ENCODE measurements at places on chromosomes 5 and 9.

- DNase-seq, result peak; percentile 30
These were observed 72.7 kb upstream of the SPATA31D4 start for GRCh38 chr9:81855538-81855937.

- no peak for DNase-seq
These were observed 993.9 kb upstream of the ACO1 start for GRCh38 chr9:31390403-31391025.

GRCh38 chr5:53613536-53613935 is 53.1 kb downstream of the NDUFS4 start:
- DNase-seq, result no peak

GRCh38 chr5:8923526-8923925 is 622.3 kb downstream of the SEMA5A start:
- DNase-seq, result peak; percentile 35

GRCh38 chr5:119367502-119368237 is 11.9 kb downstream of the TNFAIP8 start:
- DNase-seq, result peak; percentile 50

GRCh38 chr5:75712091-75712490 is 5.1 kb downstream of the POC5 start:
- DNase-seq, result no peak

GRCh38 chr5:62017092-62017491 is 288.9 kb upstream of the KIF2A start:
- peak; percentile 17 for DNase-seq

DNA sequence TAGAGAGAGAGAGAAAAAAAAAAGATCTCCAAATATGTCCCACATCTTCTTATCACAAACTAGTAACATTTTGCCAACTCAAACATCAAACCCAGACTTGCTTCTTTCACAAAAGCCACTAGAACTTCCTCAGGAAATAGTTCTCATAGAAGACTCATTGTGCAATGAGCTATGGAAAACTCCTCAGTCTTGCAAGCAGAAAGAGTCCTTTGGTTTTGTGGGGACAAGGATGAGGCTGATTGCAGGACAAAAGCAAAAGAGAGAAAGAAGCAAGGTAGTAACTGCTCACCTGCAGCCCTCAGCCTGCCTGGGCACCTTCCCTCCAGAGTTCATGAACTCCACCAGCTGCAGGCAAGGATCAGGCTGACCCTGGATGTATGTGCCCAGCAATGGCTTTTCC is 399.0 kb downstream of the IRX1 start:
- peak; percentile 49 for DNase-seq

DNA sequence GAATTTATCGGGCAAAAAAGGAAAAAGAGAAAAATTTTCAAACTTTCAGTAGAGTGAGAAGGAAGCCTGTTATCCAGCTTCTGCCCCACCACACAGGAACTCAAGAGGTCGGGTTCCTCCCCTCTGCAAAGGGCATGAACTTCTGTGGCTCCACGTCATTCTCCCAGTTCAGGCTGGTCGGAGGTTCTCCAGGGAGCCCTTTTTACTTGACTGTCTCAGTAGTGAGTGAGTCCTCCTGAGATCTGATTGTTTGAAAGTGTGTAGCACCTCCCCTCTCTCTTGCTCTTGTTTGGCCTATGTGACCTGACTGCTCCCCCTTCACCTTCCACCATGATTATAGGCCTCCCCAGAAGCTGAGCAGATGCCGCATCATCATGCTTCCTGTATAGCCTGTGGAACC is 9.7 kb downstream of the SPINK1 start:
- no peak for DNase-seq

GRCh38 chr5:172931001-172931536 is 28.2 kb upstream of the RPL26L1 start:
- peak; percentile 96 for DNase-seq

DNA sequence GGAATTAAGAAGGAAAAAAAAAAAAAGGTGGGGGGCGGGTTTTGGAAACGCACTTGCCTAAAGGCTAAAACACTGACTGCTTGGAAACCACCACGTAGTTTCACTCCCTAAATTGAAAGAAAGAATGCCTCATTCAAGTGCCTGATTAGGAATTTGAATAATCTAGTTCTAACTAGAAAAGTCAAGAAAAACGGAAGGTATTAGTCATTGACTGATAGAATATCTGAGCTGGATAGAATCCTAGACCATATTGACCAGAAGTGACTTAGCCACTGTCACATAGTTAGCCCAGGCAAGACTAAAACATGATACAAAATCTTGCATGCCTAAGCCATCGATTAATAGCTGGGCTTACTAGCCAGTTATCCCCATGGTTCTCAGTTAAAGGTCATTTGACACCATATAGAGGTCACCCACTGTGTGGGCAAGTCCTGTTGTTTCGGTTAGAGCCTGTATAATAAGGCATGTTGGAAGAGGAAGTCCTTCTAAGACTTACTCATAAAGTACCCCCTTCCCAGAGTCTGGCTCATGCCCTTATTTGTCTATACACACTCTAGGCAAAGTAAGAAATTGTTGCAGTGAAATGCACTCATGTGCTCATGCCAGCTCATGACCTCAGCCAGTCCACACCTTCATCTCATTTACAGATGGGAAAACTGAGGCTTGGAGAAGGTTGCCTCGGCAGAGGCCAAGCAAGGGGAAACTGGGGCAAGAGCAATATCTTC is 40.2 kb downstream of the SH3RF2 start:
- peak; percentile 49 for DNase-seq

GRCh38 chr9:82242285-82242963 is 253.9 kb downstream of the SPATA31D1 start:
- no peak for DNase-seq

- DNase-seq, result peak; percentile 24
These were observed 268.3 kb downstream of the PJA2 start for GRCh38 chr5:109141222-109142200.

DNA sequence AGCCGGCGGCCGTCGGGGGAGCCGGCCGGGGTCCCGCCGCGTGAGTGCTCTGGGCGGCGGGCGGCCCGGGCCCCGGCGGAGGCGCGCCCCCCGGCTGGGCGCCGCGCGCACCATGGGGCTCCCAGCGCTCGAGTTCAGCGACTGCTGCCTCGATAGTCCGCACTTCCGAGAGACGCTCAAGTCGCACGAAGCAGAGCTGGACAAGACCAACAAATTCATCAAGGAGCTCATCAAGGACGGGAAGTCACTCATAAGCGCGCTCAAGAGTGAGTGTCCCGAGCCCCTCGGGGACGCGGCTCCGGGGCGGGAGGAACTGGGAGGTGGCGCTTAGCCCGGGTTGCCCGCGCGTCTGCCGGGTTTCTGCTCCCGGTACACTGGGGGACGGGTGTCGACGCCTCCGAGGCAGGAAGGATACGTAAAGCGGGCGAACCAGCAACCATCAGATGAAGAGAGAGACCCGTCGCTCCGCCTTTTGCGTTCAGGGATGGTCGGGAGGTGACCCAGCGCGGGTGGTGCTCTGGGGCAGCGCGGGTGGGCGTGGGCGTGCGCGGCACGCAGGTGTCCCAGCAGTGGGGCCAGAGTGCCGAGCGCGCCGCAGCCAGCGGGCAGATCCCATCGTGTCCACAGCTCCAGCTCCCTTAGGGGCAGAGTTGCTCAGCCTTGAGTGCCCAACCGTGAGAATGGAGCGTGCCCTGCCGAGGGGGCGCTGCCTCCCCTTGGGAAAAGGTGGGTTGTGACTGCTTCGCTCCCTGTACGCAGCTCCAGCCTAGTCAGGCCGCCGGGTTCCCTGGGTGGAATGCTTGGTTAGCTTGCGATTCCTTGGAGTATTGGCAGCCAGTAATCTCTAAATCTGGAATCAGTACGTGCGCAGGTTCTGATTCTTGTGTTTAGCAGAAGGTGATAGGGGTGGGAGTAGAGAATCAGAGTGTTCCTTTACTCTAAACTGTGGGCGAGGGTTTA is 753 bp downstream of the ARHGAP26 start:
- DNase-seq, result peak; percentile 27

DNA sequence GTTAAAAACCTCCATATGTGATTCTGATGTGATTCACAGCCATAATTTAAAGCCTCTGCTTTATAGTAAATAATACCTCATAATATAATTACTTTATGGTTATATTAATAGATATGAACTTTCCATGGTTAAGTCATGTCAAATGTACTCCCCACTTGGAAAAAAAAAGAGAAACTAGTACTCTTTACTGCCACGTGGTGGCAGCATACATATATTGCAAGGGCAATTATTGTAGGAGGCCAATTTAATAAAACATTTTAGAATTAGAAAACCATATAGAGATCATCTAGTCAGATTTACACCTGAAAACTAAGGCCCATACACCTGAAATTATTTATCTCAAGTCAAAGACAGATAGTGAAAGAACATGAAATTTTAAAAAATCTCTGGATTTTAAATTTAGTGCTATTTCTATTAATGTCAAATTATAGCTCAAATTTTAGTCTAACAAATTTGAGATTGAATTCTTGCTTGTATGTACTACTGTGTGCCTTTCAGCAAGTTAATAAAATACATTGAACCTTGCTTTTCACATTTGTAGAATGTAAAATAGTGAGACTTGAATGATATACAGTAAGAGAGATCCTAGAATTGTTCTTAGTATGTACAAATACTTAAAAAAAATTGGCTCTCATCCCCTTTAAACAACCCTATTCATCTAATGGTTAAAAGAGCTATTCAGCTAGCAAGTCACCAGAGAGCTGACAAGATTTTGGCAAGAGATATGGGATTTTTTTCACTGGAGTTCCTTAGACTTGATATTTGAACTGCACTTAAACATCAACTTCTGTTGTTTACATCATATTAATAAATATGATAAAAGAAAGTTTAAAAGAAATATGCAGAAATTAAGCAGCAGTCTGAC is 603.8 kb downstream of the TLE4 start:
- DNase-seq, result peak; percentile 58

GRCh38 chr9:135888766-135889394 is 18.5 kb downstream of the CAMSAP1 start:
- no peak for DNase-seq

GRCh38 chr5:88172847-88173758 is 95.5 kb downstream of the TMEM161B start:
- DNase-seq, result no peak

DNA sequence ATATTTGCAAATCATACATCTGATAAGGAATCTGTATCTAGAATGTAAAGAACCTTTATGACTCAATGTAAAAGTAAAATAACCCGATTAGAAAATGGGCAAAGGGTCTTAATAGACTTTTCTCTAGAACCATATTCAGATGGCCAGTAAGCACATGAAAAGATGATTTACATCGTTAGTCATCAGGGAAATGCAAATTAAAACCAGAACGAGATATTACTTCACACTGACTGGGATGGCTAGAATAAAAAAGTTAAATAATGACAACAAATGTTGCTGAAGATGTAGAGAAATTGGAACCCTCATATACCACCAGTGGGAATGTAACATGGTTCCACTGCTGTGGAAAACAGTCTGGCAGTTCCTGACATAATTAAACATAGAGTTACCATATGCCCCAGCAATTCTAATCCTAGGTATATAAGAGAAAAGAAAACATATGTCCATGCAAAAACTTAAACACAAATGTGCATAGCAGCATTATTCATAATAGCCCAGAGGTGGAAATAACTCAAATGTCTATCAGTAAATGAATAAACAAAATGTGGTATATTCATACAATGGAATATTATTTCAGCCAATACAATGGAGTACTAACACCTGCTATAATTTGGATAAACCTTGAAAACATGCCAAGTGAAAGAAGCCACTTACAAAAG is 100.4 kb upstream of the MAMDC2 start:
- no peak for DNase-seq

DNA sequence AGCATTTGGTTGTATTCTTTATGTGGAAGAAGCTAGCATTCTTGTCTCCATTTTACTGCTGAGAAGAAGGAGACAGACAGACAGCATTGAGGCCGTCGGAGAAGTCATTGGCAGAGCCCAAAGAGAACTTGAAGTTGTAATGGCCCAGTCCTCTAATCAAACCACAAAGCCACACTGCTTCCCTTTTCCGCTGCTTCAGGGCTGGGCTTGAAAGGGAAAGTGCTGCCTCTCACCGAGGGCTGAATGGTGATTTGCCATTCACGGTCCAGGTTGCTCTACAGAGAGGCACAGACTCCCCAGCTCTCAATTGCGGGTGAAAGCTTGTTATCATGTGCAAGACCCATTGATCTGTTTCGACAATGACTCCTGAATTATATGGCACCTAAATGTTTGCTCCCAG is 25.6 kb upstream of the POU4F3 start:
- DNase-seq, result no peak

DNA sequence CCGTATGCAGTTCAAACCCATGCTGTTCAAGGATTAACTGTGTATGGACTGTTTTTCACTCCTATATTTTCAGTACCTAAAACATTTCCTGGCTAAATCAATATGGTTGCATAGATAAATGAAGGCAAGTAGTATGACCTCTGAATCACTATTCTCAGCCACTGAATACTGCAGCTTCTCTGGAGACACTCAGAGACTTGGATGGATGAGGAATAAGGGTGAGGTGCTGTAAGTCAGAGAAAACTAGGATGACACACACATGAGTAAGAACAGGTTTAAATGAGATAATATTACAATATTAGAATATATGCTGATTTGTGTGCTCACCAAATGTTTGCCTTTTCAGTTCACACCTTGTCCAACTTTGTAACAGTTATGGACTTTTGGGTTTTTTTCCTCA is 26.0 kb upstream of the ANXA1 start:
- peak; percentile 34 for DNase-seq

DNA sequence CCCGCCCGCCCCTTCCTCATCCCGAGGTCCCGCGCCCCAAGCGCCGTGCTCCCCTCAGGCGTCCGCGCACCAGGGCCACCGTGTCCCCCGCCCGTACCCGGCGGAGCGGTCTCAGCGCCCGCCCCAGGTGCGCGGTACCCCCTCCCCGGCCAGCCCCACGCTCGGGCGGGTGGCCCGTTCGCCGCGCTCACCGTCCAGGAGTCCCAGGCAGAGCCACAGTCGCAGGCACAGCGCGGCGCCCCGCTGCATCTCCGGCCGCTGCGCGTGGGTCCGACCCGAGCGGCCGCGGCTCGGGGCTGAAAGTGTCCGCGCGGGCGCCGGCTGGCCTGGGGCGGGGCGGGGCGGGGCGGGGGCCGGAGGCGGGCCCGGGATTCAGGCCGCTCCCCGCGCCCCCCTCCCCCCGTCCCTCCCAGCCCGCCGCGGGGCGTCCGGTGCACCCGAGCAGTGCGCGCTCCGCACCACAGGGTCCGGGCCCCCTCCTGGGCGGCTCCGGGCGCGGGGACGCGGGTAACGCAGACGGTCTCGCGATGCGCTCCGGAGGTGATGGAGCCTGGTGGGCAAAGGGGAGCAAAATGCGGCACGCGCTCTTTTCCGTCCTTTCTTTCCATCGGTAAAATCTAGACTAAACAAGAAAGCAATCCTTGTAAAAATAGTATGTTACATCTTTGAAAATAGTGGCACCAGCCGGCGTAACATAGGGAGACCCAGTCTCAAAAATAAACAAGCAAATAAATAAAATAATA is at the start of gene FLT4:
Gene FLT4 (minus strand): TSS at position 304 of the 743 bp plus-strand sequence. CDS start 55 bp downstream, at position 249.
- no peak for DNase-seq

DNA sequence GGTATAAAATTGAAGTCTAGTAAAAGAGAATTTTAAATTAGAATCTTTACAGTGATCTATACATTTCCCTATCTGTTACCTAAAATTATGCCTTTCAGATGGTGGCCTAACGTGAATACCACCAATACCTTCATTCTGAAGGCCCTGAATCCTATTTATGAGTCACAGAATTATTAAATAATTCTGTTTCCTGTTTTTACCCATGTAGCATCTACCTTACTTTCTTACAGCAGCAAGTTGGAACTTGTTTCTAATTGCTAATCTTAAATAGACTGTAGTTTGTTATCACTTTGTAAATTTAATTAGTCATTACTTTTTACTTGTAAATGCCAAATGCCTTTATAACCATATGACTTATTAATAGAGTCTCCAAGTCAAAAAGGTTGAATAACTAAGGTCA is 135.0 kb downstream of the PDE4D start:
- DNase-seq, result no peak
